CD4-positive, alpha-beta T cell treated with Interleukin-2 at 100 ng/mL for 4 hours (primary cell): ENCODE measurements at places on chromosomes 6 and 20.

- DNase-seq, result no peak
Measured at GRCh38 chr6:106856227-106856874, 118.2 kb downstream of the CD24 start.

GRCh38 chr20:10670501-10671220 lies 3.1 kb downstream of the JAG1 start:
- DNase-seq, result no peak

DNA sequence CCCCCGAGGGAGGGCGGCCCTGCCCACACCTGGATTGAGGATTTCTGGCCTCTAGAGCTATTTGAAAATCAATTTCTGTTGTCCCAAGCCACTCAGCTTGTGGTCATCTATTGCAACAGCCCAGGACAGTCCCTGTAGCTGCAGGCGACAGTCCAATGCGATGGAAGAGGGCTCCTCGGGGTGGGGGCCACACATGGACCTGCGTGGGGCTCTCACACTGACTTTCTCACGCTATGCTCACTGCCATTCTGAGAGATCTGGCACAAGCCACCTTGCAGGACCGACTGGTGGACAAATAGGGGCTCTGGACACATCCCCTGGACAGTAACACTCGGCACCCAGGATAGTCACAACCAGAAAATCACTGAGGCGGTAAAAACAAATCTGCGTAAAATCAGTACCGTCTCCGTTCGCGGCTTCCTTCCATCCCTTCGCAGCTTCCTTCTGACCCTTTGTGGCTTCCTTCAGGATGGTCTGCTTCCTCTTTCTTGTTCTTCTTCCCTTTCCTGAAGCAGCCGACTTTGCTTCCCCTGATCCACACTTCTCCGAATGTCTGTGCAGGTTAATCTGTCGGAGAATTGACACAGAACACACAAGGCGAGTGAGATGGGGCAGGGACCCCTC lies 21.8 kb downstream of the CTCFL start:
- no peak for DNase-seq

DNA sequence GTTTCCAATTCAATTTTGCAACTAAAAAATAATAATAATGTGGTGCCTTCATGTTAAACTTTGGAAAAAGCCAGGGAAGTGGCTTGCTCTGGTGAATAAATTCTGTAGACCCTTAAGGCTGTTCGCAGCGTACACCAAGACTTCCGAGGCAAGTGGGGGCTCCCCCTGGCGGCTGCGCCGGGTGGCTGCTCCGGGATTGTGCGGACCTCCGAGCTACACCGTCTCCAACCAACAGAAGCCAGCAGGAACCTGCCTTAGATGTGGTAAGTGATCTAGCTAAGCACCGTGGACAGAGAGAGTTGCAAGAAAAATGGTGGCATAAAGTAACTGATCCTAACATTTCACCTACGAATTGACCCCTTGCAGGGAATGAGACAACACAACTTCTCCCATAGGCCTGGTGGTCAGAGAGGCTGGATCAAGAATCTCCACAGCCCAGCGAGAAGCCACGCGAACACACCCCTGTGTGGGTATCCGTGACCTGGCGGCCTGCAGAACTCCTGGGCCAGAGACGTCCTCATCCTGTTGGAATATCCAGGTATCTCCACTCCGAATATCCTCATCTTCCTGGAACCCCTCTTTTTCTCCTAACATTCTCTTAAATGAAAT lies 69.6 kb downstream of the TBXT start:
- peak; percentile 12 for DNase-seq

DNA sequence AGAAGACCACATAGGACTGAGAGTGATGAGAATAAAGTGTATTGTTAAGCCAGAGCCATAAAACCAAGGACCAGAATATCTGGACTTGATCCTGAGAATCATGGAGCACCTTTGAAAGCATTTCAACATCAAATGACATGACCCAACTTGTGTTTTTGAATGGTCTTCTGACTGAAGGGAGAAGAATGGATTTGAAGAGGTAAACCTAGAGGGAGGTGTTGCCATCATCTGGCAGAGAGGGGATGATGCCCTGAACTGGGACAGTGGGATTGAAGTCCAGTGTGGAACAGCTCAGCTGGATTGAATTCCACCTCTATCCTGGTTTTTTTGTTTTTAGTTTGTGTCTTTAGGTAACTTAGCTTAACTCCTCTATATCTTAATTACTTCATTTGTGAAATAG lies 570.0 kb downstream of the TBC1D32 start:
- no peak for DNase-seq

DNA sequence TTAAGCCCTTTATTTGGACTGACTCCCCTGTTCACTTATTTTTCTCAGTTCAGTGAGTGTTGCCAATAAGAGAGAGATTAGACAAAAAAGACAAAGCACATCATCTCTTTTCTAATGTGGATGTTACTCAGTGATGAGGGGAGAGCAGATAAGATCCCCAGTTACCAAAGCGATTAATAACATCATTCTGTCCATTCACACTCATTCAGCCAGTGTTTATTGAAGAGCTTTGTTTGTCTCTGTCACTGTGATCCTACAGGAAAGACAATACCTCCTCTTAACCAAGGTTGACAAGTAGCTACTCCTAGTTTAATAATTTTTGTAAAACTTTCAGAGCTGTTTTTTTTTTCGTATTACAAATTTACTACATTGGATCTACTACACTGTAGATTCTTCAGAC lies 163.0 kb downstream of the EYA4 start:
- DNase-seq, result no peak

DNA sequence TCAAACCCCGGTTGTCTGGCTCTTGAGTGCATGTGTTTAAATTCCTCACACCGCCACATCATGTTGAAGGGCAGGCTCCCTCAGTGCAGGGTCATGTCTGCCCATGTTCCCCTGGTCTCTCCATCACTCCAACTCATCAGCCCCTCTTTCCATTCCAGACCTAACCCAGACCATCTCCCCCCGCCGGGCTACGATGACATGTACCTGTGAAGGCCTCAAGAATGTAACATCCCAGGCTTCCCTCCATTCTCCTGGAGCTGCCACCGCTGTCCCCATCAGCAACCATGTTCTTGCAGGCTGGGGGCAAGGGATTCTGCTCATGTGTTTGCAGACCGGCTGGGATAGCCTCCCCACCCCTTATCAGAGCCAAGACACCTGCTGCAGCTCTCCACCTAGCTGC lies 19.9 kb downstream of the TMEM74B start:
- DNase-seq, result no peak

- no peak for DNase-seq
Measured at GRCh38 chr6:40440053-40440452, 147.1 kb downstream of the LRFN2 start.

DNA sequence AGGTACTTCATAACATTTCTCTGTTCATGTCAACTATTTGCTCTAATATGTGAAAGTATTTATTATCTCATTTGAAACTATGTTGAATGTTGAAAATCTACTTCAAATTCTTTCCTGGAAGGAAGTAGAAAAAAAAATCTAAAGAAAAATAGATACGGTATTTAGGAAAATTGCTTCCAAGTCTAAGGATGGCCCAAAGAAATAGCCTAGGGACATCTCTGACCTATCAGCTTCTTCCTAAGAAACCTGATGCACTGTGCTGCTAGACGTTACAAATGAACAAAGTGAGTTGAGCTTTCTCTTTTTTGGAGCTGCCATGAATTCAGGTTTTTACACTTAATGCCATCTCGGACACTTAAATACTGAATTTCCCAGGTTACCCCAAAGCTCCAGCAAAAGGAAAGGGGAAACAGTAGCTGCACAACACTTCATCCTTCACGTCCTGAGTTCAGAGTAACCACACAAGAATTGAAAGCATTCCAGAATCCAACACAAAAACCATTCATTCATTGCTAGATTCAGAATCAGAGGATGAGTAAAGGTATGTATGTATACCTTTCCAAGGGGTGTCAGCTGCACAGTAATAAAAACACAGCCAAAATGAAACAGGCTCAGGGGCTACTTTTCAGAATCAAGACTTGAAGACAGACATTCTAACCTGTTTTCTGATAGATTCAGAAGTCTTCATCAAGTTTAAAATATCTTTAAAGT lies 7.9 kb downstream of the RMND1 start:
- DNase-seq, result no peak

GRCh38 chr20:22339946-22340345 lies 244.4 kb downstream of the FOXA2 start:
- DNase-seq, result no peak

- DNase-seq, result no peak
Measured at GRCh38 chr6:128307671-128308070, 212.7 kb downstream of the PTPRK start.

DNA sequence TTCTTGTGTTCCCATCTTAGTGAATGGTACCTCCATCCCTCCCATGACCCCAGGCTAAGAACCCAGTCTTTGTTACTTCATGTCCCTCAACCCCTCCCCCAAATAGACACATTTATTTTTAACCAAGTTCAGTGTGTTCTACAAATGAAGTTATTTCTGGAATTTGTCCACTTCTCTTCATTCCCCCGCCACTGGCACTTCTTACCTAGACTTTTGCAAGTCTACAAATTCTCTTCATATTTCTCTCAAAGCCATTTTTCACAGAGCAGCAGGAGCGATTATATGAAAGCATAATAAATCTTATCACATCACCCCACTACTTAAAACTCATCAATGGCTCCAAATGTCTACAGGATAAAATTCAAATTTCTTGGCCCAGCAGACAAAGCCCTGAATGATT lies 131.4 kb downstream of the BTBD9 start:
- DNase-seq, result no peak
